ENCODE measurements at places on chromosomes 6 and 20.

DNA sequence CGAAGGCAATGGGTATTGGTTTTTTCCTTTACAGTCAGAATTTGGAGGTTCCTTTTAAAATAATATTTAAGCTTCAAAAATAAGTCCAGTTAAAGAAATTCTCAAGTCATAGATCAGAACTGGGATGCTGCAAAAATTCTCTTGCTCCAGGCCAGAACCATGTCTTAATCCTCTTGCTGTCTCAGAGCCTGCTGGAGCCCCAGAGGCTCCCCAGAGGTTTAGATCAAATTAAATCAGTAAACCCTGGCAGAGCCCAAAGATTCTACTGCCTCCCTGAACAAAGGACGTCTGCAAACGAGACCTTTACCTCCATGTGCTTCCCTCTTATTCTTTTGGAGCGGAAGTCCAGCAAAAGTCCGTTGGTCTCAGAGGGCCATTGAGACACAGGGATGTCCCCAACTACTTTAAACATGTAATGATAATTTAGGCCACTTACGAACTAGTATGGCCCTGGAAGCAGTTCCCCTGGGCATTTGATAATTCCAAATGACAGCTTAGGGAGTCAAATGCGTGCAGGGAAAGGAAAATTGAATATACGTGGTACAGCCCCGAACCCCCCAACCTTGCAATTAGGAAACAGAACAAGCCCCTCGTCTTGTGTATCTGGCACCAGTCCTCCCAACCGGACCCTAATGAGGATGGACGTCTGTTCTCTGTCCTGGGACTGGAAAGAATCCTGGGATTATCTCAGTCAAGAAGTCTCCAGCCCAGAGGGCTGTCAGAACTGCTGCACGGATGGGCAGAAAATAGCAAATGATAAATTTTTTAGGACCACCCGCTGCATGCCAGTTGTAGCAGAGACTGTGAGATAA lies 31.5 kb downstream of the SULF2 start:
- no peak for DNase-seq

DNA sequence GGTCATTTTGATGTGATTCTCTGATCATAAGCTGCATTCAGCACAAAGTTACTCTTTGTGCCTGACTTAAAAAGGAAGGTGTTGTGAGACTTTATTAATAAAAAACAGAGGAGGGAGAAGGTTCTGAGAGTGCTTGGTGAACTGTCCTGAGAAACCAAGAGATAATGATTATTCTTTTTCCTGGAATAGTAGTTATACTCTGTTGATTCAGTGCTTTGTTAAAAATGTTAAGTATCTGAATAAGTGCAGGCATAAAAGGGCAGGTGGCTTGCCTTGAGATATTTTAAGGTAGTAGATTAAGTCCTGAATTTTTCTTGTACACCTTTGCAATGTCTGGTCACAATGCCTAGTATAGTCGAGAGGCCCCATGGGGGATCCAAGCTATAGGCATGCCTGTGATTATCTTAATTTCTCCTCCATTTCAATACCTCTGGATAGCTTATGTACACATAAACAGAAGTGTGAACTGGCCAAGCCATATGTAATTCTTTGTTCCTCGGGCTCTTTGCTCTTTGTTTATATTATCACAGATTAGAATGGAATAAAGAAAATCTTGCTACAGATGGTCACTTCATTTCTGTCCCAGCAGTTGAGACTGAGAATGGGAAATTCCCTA lies 50.0 kb downstream of the SOBP start:
- no peak for DNase-seq

DNA sequence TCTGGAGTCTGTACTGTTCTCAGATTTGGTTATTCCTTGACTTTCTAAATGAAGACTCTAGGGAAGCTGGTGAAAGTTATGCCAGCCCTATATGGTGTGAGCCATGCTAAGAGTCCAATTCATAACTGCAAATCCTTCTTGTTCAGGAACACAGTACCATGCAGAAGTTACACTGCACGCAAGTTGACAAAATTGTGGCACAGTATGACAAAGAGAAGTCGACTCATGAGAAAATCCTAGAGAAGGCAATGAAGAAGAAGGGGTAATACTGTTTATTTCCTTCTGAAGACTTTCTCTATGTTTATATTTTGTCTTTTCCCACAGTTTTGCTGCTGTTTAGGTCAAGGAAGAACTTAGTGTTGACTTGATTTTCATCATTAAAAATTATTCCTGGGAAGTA lies 61.2 kb upstream of the LAMP5 start:
- no peak for DNase-seq

GRCh38 chr6:45704056-45704800 lies 311.4 kb downstream of the CLIC5 start:
- no peak for DNase-seq

DNA sequence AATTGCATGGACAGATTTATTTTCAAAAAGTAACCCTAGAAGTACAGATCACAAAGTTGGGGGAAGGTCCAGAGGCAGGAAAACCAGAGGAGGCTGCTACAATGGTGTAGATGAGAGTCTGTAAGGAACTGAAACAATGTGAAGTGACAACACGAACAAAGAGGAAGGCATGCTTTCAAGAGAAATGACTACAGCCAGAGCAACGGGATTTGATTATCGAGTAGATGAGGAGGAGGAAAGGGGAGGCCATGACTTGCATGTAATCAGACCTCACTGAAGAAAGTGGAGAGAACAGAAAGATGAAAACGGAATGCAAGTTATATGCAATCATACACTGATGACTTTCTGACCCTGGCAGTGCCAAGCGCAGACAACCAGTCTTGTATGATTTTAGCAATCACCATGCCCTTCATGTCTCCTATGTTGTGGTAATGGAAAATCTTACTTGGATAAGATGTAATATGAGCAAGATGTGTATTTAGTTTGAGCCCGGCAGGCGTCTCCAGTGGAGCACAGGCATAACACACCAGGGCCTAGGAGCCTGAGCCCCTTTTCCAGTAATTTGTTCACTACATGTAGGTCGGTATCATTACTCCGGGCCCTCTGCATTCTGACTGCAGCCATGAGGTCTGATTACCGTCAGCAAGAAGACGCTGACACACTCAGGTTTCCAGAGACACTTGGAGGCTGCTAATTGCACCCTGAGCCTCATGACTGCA lies 34.0 kb upstream of the FAM83C start:
- DNase-seq: no peak

- no peak for DNase-seq
These were observed 5.5 kb upstream of the CDSN start for GRCh38 chr6:31125586-31126363.

DNA sequence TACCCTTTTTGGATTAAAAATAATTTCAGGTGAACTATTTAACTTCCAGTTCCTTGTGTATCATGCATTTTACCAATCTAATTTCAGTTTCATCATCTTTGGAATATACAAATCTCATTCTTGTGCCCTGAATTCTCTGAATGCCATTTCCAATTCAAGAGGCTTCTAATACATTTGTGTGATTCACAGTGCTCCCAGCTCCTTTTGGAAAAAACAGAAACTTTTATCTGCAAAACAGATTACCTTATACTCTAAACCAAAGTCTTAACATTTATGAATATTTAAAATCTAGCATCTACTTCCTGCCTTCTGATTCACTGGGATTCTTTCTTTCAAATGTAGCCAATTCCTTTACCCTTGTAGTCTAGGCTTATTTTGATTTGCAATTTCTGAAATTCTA lies 11.1 kb upstream of the PEX7 start:
- DNase-seq: no peak

GRCh38 chr6:108598305-108598863 lies 37.7 kb downstream of the FOXO3 start:
- DNase-seq: no peak

DNA sequence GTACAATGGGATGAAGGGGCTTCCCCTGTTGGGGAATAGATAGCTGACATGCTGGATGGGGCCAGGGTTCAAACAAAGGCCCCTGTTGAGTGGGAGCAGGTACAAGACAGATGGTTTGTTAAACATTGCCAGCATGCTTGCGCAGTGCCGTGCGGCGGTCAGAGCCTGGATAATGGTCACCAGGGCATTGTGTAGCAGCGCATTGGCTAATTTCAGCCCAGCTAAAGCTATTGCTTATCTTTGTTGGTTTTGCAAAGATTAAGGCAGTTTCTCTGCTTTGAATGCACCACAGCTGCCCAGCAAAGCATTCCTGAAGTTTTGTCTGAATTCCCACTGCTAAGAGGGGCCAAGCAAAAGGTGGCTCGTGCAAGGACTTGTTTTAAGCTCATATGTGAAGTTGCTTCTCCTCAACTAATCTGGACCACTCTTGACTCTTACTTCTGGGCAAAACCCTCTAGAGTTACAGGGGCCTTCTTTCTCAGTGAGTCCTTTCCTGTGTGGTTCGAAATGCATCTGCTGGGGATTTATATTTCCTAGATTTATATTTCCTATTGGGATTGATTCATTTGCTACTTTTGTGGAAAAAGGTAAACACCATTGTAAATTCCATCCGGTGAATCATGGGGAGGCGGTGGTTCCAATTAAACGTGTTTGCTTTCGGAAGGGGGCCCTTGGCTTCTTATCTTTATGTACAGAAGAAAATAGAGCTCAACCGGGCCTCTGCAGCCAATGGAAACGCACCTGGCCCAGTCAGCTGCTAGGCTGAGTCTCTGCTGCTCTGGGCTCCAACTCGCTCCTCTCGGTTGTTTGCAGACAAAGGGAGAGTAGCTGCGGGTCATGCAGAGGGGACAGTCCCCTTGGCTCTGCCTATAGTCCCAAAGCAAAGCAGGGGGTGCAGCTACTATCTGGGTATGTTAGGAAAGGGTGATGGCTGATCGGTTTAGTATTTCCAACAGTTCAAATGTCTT lies 72.1 kb downstream of the FOXA2 start:
- no peak for DNase-seq

DNA sequence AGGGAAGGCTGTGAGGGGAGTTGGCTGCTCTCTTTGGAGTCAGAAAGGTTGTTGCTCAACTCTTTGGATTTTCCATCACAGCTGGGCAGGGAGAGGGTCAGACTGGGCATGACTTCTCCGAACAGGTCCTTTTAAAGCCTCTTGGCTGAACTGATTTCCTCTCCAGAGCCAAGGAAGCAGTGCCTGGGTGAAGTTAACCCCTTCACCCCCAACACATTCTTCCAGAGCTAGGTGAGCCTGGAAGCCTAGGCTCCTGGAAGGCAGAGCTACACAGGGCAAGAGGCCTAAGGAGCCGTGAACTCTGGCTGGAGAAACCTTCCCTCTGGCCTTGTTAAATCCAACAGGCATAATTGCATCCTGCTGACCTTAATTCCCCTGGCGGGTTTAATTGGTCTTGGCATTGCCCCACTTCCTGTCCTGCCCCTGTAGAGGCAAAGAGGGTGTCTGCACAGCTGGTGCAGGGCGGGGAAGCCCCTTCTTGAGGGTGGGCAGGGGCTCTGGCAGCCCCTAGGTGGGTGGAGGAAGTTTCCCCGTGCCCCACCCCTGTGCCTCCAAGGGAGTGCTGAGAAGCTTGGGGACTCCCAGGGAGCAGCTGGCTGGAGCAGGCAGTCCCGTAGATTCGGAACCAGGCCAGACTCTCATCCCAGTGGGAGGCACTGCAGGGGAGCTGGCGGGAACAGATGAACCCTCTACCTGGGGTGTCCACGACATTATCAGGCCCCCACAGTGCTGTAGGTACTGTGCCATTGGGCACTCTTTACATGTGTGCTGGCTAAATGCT lies 3.6 kb upstream of the MYLK2 start:
- DNase-seq: no peak

- no peak for DNase-seq
These were observed 2.4 kb upstream of the GCNT2 start for GRCh38 chr6:10518557-10519407.

DNA sequence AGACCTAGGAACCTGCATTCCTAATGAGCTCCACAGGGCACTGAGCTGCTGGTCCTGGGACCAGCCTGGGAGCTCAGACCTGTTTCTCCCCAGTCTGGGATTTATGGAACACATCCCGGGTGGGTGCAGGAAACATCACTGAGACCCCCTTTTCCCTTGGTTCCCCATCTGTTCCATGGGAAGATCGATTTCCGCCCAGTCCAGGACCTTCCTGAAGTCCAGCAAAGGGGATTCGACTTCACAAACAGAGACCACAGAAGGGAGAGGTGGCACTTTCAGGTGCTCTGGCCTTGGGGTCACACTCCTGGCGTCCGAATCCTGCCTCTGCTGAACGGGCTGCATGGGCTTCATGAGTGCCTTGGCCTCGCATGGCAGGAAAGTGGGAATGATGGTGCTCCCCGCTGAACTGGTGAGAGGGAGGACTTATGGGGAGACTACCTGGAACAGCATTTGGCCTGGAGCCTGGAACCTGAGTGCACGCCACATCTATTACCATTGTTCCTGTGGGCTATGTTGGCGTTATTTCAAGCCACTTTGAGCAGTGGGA lies 296.3 kb downstream of the TAF4 start:
- no peak for DNase-seq

DNA sequence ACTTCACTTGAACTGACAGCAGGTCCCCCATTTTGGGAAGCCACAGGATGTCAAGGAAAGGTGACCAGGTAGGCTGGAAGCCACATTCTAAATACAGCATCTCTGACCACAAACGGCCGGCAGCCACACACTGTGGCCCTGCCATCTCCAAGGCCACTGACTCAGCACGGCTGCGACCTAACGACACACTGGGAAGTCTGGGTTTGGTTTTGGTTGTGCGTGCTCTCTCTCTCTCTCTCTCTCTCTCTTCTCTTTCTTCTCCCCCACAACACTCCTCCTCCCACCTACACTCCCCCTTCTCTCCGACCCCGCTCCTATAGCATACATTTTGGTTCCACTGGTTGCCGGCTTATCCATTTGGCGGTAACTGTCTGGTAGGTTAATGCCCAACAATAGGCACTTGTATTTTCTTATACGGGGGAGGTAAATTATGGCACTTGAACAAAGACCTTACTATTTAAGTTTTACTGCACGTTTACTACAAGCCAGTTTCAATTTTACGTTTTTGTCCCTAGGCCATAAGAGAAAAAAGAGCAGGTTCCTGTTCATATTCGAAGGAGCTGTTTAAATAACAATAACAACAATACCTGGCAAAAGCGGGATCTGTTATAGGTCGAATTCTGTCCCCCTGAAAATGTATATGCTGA lies 103.6 kb downstream of the GMDS start:
- DNase-seq: no peak

DNA sequence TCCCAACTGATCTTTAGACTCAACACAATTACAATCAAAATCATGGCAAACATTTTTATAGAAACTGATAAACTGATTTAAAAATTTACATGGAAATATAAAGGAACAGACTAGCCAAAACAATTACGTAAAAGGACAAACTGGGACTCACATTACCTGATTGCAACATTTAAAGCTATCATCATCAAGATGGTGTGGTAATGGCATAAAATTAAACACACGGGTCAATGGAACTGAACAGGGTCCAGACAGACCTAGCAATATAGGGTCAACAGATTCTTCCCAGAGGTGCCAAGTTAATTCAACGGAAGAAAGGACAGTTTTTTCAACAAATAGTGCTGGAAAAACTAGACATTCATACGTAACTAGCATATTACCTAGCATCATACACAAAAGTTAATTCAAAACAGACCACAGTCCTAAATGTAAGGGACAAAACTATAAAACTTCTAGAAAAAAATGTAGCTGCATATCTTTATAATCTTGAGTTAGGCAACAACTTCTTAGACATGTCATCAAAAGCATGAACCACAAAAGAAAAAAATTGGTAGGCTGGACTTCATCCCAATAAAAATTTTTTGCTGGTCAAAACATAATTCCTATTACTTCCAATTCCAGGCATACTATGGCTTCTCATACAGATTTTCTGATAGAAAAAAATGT lies 147.4 kb upstream of the BEND6 start:
- no peak for DNase-seq

- no peak for DNase-seq
These were observed 134.8 kb upstream of the TSHZ2 start for GRCh38 chr20:52837378-52837777.

Measured in HCT116 (cell line).